ENCODE measurements at places on chromosomes 13 and 19.

GRCh38 chr13:111114362-111115060 is 599 bp upstream of the ARHGEF7 start:
- DNase-seq = no peak

DNA sequence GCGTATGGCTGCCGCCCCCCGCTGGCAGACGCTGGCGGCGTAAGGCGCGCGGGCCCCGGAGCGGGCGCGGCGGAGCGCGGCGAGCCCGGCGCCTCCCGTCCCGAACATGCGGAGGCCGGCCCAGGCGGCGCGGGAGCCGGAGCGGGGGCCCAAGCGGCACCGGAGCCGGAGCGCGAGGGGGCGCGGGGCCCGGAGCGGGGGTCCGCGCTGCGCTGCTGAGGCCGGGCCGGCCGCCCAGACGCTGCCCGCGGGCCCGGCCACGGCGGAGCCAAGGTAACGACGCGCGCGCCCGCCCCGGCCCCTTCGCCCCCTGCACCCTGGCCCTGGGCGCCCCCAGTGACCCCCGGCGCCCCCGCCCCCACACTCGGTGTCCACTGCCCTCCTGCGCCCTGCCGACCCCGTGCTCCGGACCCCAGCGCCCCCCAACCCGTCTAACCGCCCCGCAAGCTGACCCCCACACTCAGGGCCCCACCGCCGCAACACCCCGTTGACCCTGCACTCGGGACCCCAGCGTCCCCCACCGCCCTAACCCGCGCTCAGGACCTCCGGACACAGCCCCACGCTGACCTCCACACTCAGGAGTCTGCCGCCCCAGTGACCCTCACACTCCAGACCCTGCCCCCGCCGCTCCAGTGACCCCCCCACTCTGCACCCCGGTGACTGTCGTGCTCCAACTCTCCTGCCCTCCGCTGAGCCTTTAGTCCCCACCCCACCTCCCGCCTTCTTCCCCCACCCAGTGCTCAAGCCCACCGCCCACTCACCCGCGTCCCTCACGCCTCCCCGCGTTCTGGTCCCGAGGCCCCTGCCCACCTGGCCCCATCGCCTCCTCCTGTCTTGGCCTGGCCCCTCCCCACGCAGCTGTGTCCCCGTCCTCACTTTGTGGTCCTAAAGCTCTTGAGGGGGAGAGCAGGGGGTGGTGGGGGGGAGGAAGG is at the start of gene CSNK1G2:
TSS of gene CSNK1G2 (plus strand) at position 27 of the 932 bp plus-strand sequence. CDS start 28,601 bp downstream, outside the sequence.
- no peak for DNase-seq

DNA sequence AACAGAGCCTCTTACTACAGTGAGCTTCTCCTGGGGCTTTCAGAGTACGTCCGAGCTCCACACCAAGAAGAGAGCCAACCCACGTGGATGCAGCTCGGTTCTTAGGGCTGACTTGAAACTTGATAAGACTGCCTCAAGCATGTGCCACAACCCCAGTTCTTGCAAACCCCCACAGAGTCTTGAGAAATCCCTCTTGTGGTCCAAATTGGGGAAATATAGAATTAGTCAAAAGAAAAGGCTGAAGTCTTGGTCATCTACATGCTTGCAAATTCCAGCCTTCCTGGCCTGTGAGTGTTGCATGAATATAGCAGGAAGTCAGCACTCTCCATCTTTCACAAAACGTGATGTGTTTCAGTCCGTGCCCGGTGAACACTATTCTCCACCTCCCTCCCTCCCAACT is 95.2 kb downstream of the GGACT start:
- DNase-seq = no peak

- DNase-seq = peak; percentile 52
These were observed 5.2 kb upstream of the CEACAM18 start for GRCh38 chr19:51473009-51473707.

DNA sequence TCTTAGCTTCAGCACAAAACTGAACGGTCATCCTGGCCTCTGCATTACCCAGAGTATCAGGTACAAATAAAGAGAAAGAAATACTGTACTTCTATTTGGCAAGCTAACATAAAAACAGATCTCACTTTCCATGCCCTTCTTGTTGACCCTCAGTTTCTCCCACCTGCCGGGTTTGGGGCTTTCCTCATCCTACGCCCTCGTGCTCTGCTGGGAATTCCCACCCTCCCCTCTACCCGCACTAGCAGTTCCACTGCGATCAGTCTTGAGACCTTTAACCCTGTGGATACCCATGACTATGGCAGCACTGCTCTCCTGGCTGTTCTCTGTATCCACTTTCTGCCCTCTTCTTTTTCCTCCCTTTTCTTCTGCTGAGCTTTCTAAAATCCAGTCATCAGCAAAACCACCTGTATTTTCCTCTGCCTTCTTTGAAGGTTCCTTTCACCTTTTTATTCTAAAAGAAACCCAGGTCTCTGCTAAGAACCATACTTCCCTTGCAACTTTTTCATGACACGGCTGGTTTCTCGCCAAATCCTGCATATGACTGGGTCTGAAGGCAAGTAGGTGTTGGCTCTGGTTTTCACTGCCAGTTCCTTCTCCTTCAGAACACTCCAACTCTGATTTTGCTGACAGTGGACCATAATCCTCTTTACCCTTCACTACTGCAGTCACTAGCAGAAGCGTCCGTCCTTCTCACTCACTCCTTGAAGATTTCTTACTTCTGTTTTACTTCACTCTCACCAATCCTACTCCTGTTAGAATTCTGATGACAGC is 99.4 kb downstream of the MIPEP start:
- DNase-seq = no peak

DNA sequence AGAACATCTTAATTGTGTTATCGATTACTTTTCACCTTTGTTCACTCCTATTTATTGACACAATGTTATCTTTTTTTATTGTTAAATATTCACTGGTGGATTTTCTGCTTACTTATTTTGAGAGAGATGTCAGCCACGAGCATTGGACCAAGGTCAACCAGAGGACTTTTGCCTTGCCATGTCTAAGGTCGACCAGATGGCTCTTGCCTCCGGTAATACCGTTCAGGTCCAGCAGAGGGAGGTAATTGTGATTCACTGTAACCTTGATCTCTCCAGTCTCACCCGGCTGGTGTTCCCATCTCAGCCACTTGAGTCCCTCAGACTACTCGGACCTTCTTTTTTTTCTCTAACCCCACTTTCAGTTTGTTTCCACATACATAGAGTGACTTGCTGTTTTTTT is 1438.1 kb downstream of the UQCRFS1 start:
- DNase-seq = no peak

DNA sequence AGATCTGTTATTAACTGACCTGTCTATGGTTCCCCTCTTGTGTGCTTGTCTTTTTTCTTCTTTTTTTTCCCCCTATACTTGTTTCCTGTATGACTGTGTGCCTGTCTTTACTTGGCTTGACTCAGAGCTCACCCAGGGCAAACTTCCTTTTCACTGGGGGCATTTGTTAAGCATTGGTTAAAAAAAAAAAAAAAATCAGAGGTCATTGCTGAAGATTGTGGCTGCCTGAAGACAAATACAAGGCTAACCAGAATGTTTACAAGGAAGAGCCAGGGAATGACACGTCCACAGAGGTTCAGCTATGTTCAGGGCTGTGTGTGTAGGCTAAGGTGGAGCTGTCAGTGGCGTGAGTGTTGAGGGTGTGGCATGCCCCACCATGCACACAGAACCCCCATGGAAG is 47.1 kb downstream of the LNX2 start:
- DNase-seq = no peak

GRCh38 chr13:30134578-30134977 is 172.8 kb downstream of the KATNAL1 start:
- DNase-seq = no peak

DNA sequence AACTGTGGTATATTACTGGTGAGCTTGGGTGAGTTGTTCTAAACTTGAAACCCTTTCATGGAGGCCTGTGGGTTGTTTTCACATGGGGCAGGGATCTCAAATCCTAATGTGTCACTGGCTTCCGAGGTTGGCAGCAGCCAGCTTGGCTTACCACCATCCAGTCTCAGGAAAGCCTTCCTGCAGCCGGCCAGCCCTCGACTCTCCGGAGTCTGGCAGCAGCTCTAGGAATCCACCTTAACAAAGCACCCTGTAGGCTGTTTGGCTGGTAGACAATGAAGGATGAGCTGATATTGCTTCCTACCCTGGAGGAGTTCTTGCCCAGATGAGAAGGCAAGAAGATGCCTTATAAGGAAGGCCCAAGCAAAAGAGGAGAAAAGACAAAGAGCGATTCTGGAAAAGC is 188.3 kb downstream of the KLF12 start:
- no peak for DNase-seq

GRCh38 chr19:21482863-21483276 is 22.5 kb upstream of the ZNF429 start:
- peak; percentile 1 for DNase-seq

DNA sequence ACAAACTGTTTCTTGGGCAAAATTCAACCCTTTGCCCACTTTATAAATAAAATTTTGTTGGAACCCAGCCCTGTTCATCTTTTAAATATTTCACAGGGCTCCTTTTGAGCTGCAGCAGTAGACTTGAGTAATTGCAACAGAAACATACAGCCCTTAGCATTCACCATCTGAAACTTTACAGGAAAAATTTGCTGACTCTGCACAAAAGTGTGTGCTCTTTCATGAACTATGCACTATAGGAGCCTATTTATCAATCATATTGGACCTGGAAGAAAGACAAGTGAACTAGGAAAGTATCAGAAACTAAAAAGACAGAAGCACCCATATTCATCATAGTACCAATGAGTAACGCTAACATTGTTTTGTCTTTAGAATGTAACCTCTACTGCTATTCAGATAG is 406.9 kb upstream of the SLC10A2 start:
- no peak for DNase-seq

DNA sequence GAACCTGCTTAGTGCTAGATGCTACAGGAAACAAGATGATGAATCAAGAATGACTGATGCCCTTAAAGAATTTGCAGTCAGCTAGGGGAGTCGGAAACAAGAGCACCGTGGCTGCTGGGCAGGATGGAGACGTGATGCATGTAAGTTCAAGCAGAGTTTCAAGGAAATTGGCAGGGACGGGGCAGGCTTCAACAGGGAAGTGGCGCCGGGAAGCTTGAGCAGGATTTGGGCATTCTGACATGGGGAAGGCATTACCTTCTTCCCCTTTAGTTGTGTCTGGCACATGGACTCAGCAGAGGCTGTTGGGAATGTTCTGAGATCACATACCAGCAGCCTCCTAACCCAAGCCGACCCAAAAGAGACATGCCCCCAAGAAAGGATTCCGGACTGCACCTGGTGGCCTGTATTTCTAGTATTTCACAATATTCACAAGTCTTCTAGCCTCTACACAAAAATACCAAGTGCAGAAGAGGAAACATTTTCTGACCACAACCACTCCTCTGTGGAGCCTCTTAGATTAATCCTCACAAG is 138.2 kb downstream of the CRYL1 start:
- no peak for DNase-seq

DNA sequence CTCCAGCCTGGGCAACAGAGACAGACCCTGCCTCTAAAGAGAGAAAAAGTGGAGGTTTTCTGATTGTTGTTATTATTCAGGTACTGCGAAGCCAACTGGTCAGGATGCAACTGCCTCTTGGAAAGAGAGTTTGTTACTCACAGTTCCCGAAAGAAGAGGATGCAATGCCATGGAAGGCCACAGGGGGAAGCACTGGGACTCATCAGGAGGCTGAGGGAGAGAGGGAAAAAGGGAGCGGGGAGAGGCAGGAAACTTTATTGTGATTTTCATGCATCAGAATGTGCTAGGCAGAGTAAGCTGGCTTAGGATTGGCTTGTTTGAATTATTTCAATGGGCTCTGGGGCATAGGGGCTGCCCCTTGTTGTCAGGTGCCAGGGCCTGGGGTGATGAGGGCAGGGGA is 27.6 kb downstream of the MYO9B start:
- DNase-seq = no peak

DNA sequence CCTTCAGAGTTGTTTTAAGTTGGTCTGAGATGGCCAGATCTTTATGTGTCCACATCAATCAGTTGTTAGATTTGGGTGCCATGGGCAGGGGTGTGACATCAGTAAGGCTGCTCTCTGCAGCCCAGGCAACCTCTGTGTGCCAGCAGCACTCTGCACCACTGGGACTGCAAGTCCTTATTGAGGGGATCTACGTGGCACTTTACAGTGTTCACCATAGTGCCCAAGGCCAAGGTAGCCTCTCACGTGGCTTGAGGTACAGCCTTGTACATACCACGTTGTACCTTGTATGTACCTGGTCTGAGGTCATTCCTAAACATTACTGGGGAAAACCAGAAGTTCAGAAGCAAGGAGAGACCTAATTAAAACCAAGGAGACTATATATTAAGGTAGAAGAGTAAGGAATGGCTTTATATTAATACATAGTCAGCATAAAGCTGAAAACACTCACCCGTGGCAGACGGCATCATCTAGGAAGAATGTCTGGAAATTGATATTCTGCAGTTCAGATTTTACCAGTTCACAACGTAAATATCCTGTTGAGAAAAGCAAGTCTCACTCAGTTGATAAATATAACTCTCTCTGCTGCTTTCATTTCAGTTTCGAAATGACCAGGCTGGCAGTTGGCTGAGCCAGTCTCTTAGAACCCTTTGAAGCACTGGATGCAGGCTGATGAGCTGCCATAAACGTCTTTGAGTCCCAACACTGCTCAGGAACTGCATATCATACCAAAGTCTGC is 128.8 kb downstream of the ZDHHC20 start:
- no peak for DNase-seq

- DNase-seq = no peak
These were observed 64.2 kb downstream of the CCDC70 start for GRCh38 chr13:51925865-51926527.

DNA sequence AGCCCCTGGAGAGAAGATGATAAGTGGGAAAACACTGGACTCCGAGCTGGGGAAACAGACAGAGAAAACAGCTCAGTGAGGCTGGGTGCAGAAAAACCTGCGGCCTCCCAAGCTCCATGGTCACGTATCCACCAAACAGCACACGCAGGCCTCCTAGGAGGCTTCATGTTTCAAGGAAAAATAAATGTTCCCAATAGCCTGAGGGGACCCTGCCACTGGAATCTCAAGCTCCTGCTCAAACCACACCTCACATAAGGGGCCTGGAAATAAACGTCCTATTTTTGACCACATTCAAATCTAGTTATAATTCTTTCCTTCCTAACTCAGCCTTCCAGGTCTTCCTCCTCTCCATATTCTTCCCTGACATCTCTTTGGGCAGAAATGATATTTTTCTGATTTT is 225.7 kb downstream of the ABCC4 start:
- DNase-seq = no peak

DNA sequence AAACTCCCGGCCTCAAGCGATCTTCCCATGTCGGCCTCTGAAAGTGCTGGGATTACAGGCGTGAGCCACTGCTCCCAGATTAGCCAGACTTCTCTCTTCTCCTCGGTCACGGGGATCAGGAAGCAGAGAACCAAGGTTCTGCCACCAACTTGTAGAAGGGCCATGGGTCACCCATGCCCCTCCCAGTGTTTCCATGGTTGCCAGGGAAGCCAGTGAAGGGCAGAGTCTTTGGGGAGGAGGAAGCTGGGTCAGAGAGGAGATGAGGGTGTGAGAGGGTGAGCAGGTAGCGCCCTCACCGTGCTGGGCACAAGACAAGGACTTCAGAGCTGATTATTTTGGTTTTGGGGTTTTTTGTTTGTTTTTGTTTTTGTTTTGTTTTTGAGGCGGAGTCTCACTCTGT is 77.1 kb downstream of the GNG7 start:
- no peak for DNase-seq

GRCh38 chr19:38650911-38651584 is 3.6 kb downstream of the ACTN4 start:
- no peak for DNase-seq

Measured in NCI-H2107 (cell line).